ENCODE measurements at places on chromosomes 1 and 21. TPM values are rescaled to one million over a fixed set of nuclear protein-coding genes. Genes with fewer than 3 reads are reported as not detected.

- no peak for DNase-seq
These were observed 12.9 kb downstream of the C8A start for GRCh38 chr1:56867491-56867890.

- DNase-seq = peak; percentile 96
These were observed 32.4 kb upstream of the NFIA start for GRCh38 chr1:61049850-61050540.

DNA sequence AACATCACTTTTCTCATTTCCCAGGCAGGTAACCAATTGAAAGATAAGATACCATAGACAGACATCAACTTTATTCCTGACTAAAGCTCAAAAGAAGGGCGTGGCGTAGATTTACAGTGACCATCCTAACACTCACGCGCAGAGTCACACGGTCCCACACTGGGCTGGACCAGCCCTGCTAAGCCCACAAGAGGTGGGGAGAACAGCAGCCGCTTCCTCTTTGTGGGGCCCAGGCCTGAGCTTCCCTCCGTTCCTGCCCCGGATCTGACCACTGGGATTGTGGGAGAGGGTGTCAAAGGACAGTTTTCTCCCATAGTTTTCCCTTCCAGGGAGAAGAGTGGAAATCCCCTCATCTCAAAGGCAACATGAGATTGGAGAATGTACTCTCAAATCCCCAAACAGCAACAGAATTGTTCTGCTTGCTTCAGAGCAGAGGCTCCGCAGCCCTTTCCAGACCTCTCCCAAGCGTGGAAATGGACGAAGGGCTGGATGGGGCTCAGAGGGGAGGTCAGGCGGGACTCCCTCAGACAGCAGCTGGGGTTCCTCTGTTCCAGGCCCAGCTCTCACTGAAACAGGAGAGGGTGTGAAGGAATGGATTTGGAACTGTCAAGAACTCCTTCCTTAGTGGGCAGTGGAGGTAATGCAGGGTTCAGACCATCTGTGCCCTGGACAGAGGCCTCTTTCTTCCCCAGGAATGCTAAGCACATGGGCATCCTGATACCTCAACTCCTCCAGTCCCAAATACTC, 33.7 kb downstream of the L1TD1 start:
- DNase-seq = no peak

GRCh38 chr21:42619841-42620240, 33.6 kb upstream of the PDE9A start:
- no peak for DNase-seq

Gene GIPC2
- not detected for total RNA-seq

Gene ZNF695
- total RNA-seq = 0.95 TPM

Gene NBPF10
- total RNA-seq = 3.2 TPM

Gene CD1D
- not detected for total RNA-seq
